PC-9 (cell line): ENCODE measurements at places on chromosomes 3 and 15. TPM values are rescaled to one million over a fixed set of nuclear protein-coding genes. Genes with fewer than 3 reads are reported as not detected.

DNA sequence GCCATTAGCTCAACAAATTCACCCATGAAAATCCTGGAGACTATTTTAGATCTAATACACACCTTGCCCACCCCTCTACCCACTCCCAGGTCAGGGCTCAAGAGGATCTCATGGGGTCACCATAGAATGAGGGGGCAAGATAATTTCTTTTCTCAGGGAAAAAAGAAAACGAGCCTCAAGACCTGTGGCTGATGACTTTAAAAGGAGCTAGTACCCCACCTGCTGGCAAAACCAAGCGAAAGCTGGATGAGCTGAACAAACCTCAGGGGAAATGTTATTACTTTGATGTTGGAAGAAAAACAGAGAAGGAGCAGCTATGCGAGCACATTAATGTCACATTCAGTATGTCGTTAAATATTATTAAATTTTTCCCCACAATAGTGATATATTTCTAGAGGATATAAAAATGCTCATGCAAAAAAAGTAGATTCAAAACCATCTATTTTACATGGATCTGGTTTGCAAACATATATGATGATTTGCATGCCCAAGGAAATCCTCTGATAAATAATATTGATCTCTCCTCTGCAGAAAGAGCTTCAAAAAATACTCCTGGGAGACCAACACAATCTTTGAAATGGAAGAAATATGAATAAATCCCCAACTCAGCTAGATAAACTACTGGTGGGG is 37.7 kb downstream of the PLD1 start:
- peak; percentile 64 for DNase-seq

Gene MFAP1
- total RNA-seq: 22.3 and 26.3 TPM in 2 replicates

DNA sequence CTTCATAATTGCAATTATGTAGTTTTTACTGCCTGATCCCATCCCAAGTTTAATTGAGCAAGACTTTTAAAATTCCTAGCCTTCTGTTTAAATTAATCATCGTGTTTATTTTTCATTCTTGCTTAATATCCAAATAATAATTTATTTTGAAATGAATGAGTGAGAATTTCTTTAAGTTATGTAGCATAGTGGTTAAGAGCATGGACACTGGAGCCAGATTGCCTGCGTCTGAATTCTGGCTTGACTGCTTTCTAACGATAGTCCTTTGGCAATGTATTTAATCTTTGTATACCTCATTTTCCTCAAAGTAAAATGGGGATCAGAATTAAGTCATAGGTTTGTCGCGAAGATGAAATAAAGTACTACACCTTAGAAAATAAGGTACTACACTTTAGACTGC is 71.4 kb downstream of the LRRC49 start:
- no peak for DNase-seq

DNA sequence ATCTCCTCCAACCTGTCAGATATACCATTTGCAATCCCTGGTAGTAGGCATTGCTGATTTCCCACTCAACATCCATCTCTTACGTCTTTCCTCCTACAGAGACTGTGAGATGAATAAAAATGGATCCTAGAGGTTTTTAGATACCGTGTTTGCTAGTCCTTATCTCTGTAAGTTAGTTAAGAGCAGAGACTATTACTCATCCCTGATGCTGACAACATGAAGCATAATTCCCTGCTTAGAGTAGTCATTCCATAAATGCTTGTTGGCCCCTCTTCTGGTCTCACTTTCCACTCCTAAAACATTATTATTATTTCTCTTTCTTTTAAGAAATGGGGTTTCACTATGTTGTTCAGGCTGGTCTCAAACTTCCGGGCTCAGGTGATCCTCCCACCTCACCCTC is 136.2 kb downstream of the RTP4 start:
- DNase-seq: no peak

GRCh38 chr3:108473711-108474110 is 36.7 kb downstream of the MYH15 start:
- peak; percentile 86 for DNase-seq

DNA sequence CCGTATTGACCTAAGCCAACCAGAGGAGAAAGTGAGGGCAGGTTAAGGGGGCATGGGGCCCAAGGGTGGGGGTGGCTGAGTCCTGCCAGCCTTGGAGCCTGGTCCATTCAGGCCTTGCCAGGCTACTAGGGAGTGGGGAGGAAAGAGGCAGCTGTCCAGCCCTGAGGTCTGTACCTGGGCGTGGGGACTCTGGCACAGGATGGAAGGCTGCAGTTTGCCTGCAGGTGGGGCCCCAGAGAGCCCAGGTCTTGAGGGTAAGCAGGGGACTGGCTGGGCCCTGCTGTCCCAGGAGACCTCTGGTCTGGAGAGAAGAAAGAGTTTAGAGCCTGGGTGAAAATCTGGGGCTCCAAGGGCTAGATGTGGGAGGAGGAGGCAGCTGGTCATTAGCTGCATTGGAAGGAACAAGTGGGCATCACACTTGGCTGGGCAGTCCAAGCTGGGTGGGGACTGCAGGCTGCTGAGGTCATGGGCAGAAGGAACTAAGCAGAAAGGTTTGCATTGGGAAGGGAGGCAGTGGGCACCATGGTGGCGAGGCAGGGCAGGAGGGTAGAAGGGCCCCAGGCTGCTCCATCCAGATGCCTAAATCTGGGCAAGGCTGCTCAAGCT is 108.4 kb downstream of the OXNAD1 start:
- DNase-seq: no peak

Gene CLDN16
- 0.20 and 0.46 TPM in 2 replicates for total RNA-seq

DNA sequence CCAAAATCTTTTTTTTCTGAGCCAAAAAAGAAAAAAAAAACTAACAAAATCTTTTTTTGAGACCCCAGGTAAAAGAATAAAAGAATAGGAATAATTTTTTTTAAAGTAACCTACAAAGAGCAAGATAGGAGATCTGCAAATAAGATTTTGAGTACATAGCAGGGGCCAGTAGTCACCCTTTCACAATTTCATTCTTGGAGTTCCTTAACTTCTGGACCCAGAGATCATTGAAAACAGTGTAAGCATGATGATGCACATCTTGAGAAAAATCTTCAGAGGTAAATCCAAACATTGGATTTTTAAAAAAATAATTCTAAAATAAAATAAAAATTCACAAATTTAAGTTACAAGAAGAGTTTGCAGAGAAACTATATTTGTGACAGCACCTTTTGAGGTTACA is 18.8 kb downstream of the TFRC start:
- DNase-seq: no peak

DNA sequence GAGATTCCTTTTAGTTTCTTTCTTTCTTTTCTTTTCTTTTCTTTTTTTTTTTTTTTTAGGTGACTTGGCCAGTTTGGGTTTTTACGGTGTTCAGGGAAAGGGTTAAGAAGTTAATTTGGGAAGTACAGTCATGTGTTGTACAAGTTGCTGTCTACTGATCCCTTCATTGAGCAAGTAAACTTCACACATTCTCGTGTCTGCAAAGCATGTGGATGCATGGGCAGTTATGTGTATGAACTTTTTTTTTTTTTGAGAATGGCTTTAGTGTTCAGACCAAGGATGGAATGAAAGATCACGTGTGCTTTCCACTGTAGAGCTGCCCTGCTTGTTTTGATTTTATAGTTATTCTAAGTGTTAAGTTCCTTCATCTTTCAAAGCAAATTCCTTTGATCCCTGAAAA is 132.3 kb downstream of the PGPEP1L start:
- no peak for DNase-seq

DNA sequence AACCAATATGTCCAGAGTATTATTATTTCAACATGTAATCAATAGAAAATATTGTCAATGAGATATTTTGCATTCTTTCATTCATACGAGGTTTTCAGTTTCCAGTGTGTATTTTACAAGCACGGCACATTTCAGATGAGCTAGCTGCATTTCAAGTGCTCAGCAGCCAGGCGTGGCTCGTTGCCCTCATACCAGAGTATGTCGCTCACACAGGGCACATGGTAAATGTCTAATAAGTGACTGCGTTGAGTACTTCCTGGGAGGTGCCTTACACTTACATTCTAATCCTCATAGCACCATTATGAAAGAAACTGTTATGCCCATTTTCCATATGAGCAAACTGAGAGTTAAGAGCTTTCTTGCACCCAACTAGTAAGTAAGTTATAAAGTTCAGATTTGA is 47.4 kb downstream of the TMEM266 start:
- DNase-seq: no peak

- no peak for DNase-seq
Observed at GRCh38 chr15:75454471-75455378, 3.2 kb upstream of the SIN3A start.

DNA sequence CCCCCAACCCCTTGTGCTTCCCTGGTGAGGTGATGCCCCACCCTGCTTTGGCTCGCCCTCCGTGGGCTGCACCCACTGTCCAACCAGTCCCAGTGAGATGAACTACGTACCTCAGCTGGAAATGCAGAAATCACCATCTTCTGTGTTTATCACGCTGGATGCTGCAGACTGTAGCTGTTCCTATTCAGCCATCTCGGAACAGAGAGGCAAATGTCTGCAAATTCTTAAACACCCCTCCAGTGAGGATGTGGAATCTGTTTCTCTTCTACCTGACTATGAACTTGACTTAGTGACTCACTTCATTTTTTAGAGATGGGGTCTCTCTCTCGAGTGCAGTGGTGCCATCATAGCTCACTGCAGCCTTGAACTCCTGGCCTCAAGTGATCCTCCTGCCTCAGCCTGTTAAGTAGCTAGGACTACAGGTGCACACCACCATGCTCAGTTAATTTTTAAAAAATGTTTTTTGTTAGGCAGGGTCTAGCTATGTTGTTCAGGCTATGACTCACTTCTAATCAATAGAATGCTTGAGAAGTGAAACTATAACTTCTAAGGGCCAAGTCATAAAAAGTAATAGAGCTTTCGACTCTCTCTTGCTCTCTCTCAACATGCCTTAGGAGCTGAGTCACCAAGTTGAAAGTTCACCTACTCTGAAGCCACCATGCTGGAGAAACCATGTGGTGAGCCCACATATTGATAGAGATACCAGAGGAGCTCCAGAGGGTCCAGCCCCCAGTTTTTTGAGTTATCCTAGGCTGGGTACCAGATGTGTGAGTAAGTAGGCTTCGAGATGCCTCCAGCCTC is 11.5 kb upstream of the PARP14 start:
- peak; percentile 73 for DNase-seq

DNA sequence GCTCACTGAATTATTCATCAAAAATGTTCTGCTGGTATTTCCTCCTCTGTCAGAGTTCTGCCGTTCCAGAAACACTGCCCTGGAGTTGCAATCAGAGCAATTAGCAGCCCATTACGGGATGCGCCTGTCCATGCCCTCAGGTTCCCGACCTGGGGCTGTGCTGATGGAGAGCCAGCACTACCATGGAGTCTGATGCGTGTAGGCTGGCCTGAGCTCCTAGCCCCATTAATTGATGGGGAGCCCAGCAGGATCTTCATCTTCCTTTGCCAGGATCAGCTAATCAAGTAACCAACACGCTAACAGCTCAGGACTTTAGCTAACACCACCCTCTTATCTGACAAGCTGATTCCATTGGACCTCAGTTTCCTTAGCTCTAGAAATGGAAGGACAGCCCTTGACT is 164.2 kb downstream of the ABHD5 start:
- DNase-seq: no peak

DNA sequence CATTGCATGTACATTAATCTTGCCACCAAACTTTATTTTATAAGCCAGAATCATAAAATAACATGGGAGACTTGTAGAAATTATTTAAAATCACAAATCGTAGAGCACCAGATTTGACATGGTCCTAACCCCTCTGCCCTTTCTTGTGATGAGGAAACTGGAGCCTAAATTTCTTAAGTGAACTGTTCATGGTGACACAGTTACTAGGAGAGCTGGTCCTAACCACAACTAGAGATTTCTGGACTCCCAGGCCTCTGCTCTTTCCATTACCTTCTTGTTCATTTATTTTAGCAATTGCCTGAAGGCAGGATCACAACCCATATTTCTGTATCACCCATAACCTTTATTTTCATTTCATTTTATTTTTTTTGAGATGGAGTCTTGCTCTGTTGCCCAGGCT is 352.5 kb downstream of the LPP start:
- no peak for DNase-seq

DNA sequence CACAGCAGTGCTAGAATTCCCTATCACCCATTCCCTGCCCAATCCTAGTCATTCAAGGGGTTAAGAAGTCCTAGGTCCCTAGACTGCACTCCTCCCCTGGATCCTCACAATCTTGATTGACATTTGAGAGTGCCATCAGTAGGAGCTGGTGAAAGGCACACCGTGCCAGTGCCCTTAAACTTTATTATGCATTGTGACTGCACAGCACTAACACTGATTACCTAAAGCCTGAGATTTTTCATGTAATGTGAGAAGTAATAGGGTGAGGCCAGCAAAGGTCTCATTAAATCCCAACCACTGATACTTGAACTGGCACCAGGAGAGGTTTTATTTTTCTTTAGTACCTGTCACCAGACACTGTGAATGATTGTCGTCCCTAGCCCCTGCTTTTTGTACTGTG is 16.3 kb downstream of the GXYLT2 start:
- no peak for DNase-seq

GRCh38 chr3:163159306-163159705 is 1662.7 kb downstream of the OTOL1 start:
- no peak for DNase-seq
